ENCODE measurements at places on chromosomes 2 and 18.

DNA sequence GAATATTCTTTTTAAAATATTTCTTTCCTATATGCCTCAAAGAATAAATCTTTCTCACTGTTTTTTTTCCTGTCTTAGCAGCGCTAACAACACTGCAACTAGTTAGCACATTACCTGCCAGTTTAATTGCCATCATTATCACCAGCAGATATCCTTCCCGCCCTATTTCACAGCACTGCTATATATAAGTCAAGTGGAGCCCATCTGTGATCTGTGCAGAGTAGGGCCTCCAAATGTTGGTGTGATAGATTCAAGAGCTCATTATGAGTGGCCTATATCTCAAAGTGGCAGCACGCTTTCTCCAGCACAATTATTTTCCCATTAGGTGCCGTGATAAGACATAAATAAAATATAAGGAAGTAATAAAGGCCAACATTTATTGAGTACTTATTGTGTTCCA, 19.8 kb upstream of the RGPD4 start:
- no peak for DNase-seq

DNA sequence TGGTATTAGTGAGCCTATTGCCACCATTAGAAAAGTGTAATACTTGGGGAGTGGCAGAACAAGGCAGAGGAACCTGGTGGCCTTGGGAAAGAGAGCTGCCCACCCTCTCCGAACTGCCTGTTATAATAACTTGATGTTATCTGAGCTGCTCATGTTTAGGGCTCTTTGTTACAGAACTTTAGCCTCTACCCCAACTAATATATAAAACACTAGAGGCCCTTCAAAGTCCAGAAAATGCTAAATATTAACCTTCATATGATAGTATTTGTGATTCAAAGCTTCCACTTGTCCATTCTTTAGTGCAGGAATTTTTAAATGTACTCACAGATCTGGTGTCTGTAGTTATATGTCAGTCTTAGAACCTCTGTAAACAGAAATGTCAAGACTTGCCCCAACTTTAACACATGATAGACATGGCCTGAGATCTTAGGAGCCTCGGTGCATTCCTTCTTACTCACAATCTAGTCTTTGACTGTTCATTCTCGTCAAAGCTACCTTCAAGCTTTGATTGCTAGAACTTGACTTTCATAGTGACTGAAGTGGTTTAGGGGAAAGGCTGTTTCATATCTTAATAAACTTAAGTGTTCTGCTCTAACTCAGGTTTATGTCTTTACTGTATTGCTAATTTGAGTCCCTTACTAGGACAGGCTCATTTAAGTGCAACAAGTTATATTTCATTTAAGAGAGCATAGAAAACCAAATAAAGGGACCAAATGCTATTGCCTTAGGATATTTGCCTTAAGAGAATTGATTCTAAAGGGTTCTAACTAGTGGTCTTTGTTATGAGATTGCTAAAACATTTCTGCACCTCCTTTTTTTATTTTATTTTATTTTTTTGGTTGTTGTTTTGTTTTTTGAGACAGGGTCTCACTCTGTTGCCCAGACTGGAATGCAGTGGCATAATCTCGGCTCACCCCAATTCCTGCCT, 41.6 kb downstream of the DDX1 start:
- DNase-seq, result no peak

- no peak for DNase-seq
Observed at GRCh38 chr2:72636210-72636609, 189.6 kb downstream of the EXOC6B start.

- no peak for DNase-seq
Observed at GRCh38 chr2:42214669-42215068, 45.5 kb downstream of the EML4 start.

DNA sequence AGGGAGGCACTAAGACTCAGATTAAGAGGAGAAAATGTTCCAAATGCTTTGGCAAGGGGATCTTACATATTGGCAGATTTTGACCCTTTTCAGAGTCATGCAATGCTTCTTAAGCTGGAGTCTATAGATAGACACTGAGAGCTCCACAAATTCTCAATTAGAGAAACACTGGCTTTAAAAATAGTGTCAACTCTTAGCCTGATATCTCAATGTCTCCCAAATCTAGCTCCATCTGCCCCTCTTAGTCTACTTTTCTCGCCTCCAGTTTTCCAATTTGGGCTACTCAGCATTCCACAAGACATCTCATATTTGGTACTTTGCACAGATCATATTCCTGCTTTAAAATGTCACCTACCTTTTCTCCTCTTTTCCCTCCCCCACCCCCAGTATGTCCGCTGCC, 232.6 kb downstream of the LRRTM1 start:
- no peak for DNase-seq

GRCh38 chr18:56986829-56987228, 160.1 kb upstream of the BOD1L2 start:
- DNase-seq, result no peak

- DNase-seq, result no peak
Observed at GRCh38 chr2:12856934-12857601, 140.3 kb downstream of the TRIB2 start.

DNA sequence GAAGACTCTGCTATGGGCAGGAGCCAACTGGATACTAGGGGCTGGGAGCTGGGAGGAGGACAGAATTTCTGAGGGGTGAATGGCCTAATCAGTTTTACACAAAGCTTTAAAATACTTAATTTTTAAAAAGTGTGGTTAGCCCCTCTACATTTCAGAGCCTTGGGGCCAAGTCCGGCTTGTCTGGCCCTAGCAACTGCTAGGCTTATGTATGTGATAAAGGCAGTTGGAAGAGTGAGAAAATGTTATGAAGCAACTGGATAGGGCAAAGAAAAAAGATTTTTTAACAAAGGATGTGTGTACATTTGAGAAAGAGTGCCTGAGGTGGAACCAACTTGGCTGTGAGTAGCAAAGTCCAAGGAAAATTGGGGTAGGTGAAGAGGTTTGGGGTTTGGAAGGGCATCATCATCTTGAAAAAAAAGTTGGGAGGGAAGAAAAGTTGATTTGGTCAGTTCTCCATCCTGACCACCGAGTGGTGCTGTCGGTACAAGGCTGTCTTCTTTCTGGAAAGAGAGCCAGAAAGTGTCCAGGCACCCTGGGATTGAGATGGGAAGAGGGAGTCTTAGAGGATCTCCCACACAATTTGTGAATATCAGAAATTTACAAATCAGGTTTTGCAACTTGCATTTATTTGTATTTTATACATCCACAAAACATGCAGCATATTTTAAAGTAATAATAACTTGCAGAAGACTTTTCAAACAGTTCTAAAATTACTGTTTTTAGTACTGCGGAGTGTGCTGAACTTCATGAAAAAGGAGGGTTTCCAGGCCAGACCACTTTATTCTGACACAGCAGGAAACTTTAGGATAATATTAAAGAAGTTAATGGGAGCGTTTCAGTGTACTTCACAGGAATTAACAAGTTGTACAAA, 10.5 kb upstream of the CDK15 start:
- no peak for DNase-seq

- no peak for DNase-seq
Observed at GRCh38 chr2:32210767-32211408, 45.2 kb downstream of the SLC30A6 start.

Data from stimulated activated CD4-positive, alpha-beta T cell treated with anti-CD3 and anti-CD28 coated beads, Interleukin-15, amount 100 ng/mL, for 1 hour (primary cell).